ENCODE measurements at places on chromosomes 7 and 10. TPM values are rescaled to one million over a fixed set of nuclear protein-coding genes. Genes with fewer than 3 reads are reported as not detected.

The IFIT1 gene
- total RNA-seq, result 12.6 TPM

The ANKRD30A gene
- not detected for total RNA-seq

The RASA4 gene
- total RNA-seq, result 6.0 TPM

The ACSM6 gene
- not detected for total RNA-seq

The CTTNBP2 gene
- 0.35 TPM for total RNA-seq

The THSD7A gene
- total RNA-seq, result 0.09 TPM

The HTR5A gene
- not detected for total RNA-seq

The GPR26 gene
- not detected for total RNA-seq

The NME8 gene
- total RNA-seq, result not detected

The RNLS gene
- total RNA-seq, result 20.2 TPM

The MAGI2 gene
- total RNA-seq, result 6.3 TPM

The LIPM gene
- not detected for total RNA-seq

The CLDN3 gene
- total RNA-seq, result not detected

The STAG3 gene
- total RNA-seq, result 0.23 TPM

The MCU gene
- total RNA-seq, result 38.0 TPM

The LIPF gene
- total RNA-seq, result not detected

The HECW1 gene
- 0.35 TPM for total RNA-seq

The PHYHIPL gene
- total RNA-seq, result not detected

The PTPN12 gene
- 17.7 TPM for total RNA-seq

The EVX1 gene
- not detected for total RNA-seq

The HEPACAM2 gene
- not detected for total RNA-seq

The VPS50 gene
- total RNA-seq, result 10.0 TPM

The CASP2 gene
- total RNA-seq, result 12.5 TPM

The MBL2 gene
- not detected for total RNA-seq

The GATA3 gene
- 0.35 TPM for total RNA-seq

The NEUROG3 gene
- total RNA-seq, result not detected

The INSYN2A gene
- total RNA-seq, result under 0.01 TPM

The CHRM2 gene
- 1.3 TPM for total RNA-seq

The RBM48 gene
- 7.5 TPM for total RNA-seq

The SAMD9 gene
- 7.8 TPM for total RNA-seq

The SH3PXD2A gene
- total RNA-seq, result 54.0 TPM

The SOSTDC1 gene
- total RNA-seq, result not detected

The C10orf67 gene
- not detected for total RNA-seq

The EPHA1 gene
- total RNA-seq, result not detected

The TMEM225B gene
- 4.2 TPM for total RNA-seq

The CDH23 gene
- total RNA-seq, result under 0.01 TPM

The LBX1 gene
- total RNA-seq, result under 0.01 TPM

The NSMCE4A gene
- total RNA-seq, result 25.1 TPM

The SORCS1 gene
- 0.09 TPM for total RNA-seq

The KAT6B gene
- total RNA-seq, result 8.8 TPM

The NPC1L1 gene
- total RNA-seq, result not detected

The PRKAR2B gene
- total RNA-seq, result 3.6 TPM

The PAPSS2 gene
- total RNA-seq, result 124 TPM

The SUGCT gene
- total RNA-seq, result 11.1 TPM

The VWA2 gene
- total RNA-seq, result not detected

The FOXL3 gene
- total RNA-seq, result not detected

The GNAI1 gene
- total RNA-seq, result 44.3 TPM

The RBAK gene
- 6.0 TPM for total RNA-seq

The SAP25 gene
- total RNA-seq, result 2.4 TPM

The BTRC gene
- 9.3 TPM for total RNA-seq

The OSBPL3 gene
- 2.5 TPM for total RNA-seq

The PARD3 gene
- total RNA-seq, result 24.9 TPM

The ASZ1 gene
- not detected for total RNA-seq
